Stimulated activated CD8-positive, alpha-beta memory T cell treated with anti-CD3 and anti-CD28 coated beads, Interleukin-15, amount 100 ng/mL, for 4 hours (primary cell): ENCODE measurements at places on chromosomes 11 and 22.

DNA sequence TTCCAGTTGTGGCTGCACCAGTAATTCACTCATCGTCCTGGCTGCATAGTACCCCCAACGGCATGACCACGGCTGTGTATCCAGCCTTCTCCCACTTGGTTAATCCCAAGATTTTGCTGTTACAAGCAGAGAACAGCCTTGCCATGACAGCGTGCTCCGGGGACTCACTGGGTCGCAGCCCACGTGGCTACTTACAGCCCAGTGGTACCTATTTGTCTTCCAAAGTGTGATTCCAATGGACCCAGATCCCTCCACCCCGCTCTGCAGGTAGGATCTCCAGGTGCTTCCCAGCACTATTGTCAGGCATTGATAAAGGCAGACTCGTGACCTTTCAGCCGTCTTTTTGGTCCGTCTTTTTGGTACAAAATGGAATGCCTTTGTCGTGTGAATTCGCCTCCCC lies 119.0 kb upstream of the FGF3 start:
- no peak for DNase-seq

DNA sequence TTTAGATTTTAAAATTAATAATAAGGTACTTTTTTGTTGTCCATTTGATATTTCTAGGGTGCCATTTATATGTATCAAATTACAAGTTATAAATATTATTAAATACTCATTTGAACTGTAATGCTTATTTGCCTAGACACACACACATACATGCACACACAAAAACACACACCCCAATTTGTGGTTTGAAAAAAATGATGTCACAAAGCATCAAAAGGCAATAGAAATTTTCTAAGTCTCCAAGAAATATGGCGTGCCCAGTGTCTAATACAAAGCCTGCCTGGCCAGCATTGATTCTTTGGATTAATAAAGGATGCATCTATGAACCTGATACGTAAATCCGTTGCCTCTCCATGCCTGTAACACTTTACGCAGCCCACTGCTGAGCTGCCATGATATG lies 252.8 kb upstream of the BLID start:
- no peak for DNase-seq

DNA sequence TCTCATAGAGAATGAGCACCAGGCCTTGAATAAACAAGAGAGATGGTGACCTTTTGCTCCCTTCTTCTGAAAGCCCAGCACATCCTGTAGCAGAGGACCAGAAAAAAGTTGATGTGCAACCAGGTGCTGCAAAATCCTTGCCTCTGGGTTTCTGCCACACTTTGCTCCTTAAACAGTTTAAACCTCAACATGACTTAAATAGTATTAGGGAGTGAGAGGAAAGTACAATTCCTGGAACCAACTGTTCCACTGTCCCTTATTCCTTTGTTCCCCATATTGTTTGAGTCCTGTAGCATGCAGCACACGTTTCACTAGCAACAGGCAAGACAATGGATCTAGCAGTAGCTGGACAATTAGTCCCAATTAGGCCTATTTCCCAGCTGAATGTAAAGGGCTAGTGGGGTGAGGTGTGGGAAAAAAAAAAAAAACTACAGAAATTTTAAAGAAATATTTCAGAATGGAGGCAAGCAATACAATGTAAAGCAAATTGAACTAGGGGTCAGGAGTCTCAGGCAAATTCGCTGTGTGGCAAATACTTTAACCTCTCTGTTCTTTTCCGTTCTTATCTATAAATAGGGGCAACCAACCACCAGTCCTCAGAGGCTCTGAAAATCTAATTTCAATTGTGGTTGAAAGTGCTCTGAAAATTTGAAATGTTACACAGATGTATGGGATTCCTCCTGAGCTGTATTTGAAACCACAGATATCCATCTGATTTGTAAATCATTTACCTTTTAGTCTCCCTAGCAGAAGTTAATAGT lies 6.6 kb downstream of the MPPED2 start:
- no peak for DNase-seq

- DNase-seq, result no peak
Measured at GRCh38 chr11:130431801-130432200, 3.4 kb upstream of the ADAMTS8 start.

DNA sequence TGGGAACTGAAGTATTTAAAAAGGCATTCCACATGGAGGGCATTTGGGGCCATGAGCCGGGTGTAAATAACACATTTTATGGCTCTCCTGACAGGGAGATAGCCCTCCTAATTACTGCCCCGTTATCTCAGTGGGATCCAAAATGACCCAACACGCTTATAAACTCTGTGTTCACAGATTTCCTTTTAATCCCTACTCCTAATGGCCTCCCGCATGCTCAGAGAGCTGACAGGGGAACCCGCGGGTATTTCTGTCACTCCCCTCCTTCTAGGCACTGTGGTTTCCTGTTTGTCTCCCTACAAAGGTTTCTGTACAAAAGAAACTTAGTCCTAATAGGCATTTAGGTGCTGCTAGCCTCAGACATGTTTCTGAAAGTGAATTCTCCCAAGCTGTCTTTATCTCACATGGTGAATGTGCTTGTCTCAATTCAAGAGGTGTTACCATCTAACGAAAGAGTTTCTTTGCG lies 202.8 kb upstream of the SEZ6L start:
- DNase-seq, result no peak

DNA sequence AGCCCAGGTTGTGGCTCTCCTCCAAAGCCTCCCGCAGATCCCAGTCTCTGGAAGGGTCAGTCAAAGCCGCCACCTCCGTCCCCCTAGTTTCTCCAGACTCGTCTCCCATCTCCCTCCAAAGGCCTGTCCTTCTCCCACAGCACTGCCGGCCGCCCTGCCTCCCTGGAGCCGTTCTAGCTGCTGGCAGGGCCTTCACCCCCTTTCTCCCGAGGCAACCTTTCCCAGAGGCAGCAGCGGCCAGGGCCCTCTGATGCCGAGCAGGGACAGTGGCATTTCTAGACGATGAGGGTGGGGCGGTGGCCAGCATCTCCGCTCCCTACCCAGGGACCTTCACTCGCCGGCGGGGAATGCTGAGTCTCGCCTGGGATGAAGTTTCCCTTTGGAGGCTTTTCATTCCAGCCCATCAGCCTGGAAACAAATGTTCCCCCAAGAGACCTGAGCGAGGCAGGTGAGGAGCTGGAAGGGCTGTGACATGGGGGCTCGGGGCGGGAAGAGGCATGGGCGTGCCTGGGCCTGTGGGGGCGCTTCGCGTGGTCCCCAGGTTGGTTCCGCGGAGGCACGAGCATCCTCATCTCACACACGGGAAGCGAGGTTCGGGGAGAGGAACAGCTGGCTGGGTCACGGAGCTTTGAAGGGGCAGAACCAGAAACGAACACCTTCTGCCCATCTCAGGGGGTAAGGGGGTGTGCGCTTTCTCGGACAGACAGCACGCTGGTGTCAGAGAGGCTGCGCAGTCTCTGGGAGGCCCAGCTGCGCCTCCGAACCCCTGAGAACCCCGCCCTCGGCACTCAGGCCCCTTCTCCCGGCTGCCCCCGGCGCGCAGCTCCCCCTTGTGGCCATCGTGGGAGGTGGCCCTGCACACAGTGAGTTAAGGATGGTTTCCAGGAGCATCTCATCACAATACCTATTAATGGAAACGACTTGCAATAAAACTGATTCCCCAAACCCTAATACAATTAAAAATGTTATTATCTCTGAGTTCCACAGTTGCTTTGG lies 18.1 kb upstream of the KLHL35 start:
- DNase-seq, result no peak

DNA sequence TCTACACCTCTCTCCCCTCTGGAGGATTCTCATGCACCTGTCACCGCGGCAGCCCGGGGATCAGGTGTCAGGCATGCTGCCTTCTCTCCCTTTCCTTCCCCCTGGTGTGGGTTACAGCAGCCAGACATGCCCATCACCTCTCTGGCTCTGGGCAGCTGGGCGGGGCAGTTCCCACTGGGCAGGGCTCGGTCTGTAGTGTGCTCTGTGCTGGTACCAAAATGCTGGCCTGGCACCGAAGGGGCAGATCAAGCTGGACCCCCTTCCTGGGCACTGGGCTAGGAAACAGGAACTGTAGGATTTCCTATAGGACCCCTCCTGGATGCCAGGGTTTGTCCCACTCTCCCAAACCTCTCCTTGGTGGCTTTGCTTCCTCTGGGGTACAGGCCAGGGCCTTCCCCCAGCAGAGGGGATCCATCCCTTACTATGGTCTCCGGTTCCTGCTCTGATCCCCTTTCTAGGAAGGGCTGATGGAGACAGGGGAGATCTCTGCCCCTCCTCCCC lies 821 bp downstream of the GAL3ST1 start:
- DNase-seq, result no peak

GRCh38 chr22:34798605-34799004 lies 267.4 kb upstream of the ISX start:
- DNase-seq, result no peak

GRCh38 chr11:9601037-9601875 lies 27.8 kb downstream of the WEE1 start:
- peak; percentile 23 for DNase-seq

GRCh38 chr11:12893787-12894672 lies 115.1 kb upstream of the RASSF10 start:
- no peak for DNase-seq

GRCh38 chr11:64763526-64764039 lies 3.8 kb upstream of the PYGM start:
- no peak for DNase-seq

DNA sequence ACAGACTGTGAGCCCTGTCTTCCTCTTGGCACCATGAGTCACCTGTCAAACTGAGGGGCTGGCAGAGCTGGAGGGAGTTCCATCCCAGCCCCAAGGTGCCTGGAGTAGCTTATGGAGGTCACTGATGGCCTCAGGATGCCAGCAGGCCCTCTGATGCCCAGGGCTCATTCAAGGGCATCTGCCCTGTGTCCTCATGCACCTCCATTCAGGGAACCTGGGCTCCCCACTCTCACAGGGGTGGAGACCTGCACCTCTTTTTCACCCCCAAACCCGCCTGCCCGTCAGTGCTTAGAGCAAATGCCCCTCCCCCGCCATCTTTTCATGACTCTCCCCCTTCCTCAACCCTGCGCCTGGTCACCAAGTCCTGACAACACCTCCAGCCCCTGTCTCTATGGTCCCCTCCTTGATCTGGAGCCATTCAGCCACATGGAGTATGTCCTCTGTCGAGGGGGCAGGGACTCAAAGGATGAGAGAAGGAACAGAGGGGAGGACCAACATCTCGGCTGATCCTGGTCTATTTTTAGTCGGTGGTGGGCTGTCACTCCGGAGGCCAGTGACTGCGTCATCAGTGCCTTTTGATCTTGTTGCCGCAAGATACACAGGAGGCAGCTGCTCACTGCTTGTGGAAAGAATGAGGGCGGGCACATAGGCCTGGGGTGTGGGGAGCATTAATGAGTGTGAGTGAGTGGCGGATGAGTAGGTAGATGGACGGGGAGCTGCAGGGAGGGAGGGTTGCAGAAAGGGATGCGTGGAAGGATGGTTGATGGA lies 72.2 kb downstream of the CDKN1C start:
- DNase-seq, result no peak

DNA sequence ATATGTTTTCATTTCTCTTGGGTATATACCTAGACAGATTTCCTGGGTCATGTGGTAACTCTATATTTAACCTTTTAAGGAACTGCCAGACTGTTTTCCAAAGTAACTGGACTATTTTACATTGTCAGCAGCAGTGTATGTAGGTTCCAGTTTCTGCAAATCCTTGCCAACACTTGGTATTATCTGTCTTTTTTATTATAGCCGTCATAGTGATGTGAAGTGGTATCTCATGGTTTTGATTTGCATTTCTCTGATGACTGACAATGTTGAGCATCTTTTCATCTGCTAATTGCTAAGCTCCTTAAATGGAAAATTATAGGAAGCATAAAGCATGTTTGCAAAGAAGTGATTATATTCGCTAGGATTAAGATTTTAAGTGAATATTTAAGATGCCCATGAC lies 13.9 kb downstream of the NNMT start:
- DNase-seq, result no peak

DNA sequence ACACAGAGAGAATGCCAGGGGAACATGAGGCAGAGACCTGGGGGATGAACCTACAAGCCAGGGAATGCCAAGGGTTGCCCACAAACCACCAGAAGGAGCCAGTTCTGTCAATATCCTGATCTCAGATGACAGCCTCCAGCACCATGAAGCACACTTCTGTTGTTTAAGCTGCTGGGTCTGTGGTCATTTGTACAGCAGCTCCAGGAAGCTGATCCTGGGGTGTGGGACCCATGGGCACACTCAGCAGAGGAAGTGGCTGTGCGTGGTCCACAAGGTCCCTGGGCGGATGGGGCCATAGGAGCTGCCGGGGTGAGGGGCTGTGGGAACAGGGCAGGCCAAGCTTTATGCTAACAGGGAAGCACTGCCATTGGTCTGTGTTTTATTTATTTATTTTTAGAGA lies 12.1 kb downstream of the PPM1F start:
- DNase-seq, result no peak

DNA sequence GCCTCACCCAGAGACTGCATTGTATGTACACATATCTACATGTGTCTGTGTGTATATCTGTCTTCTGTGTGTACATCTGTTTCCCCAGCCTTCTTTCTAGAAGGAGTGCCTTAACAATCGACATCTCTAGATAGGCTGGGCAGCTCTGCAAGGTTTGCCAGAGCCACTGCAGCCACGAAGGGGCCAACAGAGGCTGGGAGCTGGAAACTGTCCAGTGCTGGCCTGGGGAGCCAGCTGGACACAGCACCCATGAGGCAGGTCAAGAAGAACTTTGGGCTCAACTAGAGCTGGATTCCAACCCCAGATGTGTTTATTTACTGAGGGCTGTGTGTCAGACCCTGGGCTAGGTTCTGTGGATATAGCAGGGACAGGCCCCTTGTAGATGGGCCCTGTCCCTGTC lies 3.3 kb downstream of the SGSM1 start:
- DNase-seq, result no peak

DNA sequence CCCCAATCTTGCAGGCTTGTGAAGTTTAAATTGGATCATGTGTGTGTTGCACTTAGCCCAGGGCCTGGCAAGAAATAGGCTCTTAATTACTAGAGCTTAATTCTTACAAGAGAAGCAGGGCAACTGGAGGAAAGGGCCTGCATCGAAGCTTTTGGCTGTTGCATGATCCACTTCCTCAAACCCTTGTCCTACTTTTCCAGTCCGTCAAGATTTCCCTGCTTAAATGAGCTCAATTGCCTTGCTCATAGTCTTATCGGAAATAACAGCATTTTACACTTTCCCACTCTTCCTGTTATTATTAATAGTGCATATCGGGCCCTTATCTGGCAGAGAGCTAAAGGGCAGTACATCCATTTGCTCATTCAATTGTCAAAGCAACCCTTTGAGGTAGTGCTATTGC lies 18.1 kb downstream of the DTX4 start:
- DNase-seq, result no peak

GRCh38 chr11:65218446-65218845 lies 36.7 kb downstream of the CAPN1 start:
- no peak for DNase-seq

GRCh38 chr11:118497831-118498230 lies 29.4 kb upstream of the TTC36 start:
- no peak for DNase-seq

DNA sequence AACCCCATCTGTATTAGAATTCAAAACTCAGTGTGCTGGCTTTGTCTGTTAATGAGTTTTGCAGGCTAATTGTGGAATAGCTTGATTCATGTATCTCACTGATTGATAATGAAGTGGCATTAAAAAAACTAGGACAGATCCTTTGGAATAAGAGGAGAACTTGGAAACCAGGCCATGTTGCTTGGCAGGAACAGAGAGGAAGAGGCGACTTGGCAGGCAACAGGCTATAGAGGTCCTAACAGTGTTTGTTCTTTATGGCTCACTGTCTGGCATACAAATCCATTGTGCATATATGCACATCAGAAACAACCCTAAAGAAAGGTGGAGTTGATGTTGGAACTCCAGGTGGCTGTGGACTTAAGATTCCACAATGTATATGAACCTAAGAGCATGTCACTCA lies 17.4 kb upstream of the OR9I1 start:
- DNase-seq, result no peak
